ENCODE measurements at places on chromosomes 2 and 18.

DNA sequence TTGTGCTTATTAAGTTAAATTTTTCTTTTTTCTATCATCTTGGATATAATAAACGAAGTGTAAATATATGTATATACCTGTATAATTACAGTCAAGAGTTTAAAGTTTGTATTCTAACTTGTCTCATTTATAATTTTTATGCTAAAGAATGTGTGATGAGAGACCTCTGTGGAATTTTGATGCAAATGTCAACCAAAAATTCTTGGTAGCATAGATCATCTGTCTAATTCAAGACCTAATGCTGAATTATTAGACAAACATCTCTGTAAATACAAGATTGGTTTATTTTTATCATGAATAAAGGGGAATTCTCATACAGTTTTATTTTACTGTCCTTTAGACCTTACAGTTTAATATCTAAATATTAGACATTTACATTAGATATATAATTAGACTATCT is 149.2 kb upstream of the VWC2L start:
- DNase-seq = no peak

- DNase-seq = no peak
Measured at GRCh38 chr2:239695106-239695727, 294.4 kb upstream of the HDAC4 start.

GRCh38 chr2:55063713-55064323 is 13.6 kb upstream of the RTN4 start:
- DNase-seq = peak; percentile 22

DNA sequence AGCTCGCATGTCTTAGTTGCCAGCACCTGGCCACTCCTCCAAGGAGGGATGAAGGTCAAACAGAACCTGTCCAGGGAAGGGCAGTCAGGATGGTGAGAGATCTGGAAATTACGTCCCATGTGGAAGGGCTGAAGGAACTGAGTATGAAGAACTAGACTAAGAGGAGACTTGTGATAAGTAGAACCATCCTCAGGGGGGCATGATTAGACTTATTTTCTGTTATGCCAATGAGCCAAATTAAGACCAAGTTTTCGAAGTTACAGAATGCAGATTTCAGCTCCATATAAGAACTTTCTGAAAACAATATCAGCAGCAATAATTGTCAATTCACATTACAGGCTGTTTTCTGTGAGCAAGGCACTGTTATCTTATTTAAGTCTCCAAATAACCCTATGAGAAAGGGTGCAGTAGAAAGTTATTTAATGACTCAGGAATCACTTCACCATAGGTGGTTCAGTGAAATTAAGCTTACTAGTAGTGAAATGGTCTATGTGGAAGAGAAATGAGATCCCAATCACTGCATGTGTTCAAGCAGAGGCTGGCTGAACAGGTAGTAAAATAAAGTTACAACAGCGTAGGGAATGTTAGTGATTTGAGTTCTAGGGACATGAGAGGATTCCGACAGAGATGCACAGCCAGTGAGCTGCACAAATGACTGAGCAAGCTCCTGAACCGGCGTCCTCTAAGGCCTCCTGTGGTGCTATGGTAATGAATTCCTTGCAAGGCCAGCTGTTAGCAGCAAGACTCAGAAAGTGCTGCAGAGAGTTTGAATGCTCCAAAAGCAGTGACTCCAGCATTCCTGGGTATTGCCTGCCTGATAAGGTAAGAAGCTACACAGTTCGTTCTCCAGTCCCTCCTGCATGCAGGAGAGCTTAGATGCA is 4.5 kb upstream of the DYM start:
- DNase-seq = no peak

GRCh38 chr2:83689402-83689801 is 769.7 kb downstream of the SUCLG1 start:
- no peak for DNase-seq

- DNase-seq = no peak
Measured at GRCh38 chr2:36507408-36507812, 90.6 kb downstream of the FEZ2 start.

DNA sequence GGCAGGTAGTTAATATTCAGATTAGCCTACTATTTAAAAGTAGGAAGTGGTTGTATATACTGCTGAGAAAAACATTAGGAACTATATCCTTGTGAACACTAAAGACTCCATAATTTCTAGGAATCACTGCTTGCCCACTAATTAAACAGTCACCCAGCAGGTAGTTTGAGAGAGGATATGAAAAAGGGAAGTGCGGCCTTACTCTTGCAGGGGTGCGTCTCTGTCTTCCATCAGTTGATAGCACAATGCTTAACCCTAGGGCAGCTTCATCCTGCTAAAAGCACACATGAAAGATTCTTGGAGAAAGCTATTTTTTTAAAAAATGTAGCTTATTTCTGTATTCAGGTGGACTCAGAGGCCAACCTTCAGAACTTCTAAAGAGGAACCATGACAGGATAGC is 53.1 kb upstream of the ATP5MC3 start:
- no peak for DNase-seq

DNA sequence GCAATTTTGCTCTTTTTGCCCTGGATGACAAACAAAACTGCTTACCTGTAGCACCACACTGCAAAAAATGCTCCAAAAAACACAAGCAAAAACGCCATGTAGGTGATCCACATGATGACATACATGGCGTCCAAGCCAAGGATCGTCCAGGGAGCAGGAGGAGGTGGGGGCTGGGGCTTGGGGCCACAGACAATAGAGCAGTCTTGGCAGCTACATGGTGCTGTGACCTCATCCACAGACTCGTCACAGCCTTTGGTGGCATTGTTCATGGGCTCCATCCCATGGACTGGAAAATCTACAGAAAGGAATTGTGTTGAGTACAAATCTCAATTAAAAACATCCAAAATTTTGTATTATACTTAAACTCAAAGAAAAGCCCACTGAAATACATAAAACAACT is 26.1 kb downstream of the NPC1 start:
- no peak for DNase-seq

GRCh38 chr2:52311862-52312261 is 1279.9 kb upstream of the NRXN1 start:
- no peak for DNase-seq

DNA sequence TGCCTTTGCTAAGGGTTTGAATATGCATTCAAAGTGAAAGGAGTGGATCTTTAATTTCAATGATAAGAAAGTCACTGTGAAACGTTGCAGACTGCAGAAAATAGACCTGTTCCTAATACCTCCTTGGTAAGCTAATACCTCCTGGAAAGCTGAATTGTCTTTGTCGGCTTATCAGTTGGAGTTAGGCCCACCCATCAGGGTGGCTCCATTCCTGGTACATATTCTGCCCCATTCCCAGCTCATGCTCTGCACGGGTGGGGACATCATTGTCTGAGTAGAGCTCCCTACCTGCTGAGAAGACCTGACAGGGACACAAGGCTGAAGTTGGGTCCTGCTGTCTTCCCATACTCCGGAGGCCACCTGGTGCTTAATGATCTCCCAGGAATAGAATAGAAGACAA is 203.3 kb downstream of the EN1 start:
- DNase-seq = no peak

DNA sequence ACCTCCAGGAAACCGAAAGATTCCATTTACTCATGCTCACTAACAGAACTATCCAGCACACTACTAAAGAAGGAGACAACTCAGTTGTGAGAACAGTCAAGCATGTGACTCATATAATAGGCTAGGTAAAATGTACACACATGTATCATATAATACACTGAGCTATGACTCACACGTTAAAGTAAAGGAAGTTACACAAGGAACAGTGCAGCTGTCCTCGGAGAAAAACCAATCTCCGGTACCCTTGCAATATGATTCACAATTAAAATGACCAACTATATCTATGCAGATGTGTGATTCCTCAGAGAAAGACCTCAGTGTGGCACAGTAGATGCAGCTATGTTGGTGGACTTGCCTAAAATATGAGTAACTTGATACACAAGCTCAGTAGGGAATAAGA is 76.5 kb downstream of the STRN start:
- DNase-seq = no peak

DNA sequence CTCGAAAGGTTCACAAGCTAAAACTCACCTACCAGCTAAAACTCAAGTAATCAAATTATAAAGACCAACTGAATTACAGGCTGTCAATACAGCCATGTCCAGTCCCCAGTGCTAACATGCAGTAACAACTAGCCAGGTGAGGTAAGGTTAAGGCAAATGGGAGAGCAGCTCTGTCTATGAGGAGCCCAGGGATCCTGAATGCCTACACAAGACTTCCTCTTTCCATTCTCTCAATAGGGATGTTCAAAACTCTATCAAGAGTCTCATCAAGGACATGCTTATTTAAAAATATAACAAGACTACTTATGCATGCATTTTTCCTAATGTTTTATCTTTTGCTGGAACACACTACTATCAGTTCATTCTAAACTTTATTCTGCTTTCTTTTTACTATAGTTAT is 20.4 kb downstream of the REV1 start:
- no peak for DNase-seq

- no peak for DNase-seq
Measured at GRCh38 chr2:144170179-144170578, 349.7 kb downstream of the ZEB2 start.

GRCh38 chr18:58800582-58800981 is 64.1 kb upstream of the ZNF532 start:
- no peak for DNase-seq

DNA sequence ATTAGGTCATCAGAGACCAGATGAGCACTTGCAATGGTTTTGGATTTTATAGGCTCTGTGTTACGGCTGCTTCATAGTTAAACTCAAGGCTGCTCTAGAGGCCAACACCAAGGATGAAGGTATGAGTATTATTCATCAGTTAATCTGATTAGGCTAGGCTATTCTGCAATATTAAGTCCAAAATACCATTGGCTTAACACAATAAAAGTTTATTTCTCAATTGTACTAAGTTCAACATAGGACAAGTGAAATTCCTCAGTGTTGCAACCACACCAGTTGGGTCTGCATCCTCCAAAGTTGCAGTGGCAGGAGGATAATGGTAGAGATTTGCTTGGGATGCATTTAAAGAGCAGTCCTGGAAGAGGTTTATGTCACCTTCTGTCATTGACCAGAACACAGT is 538.3 kb upstream of the CDH2 start:
- no peak for DNase-seq

- no peak for DNase-seq
Measured at GRCh38 chr18:51017140-51017879, 12.7 kb upstream of the SMAD4 start.

DNA sequence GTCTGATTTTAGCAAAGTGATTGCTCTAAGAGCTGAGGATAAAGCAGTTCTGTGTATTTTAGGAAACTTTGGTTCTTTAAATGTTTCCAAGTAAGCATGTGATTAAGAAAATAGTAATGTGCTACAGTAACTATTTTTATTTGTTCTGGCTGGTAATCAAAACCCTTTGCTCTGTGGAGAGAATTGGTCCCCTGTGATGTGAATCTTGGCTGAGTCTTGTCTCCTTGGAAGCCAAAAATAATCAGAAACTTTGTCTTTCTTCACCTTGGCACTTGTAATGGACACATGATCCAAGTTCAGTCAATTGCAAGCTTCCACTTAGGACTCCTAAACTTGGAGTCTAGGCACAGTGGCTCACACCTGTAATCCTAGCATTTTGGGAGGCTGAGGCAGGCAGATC is 422.7 kb upstream of the CDH20 start:
- no peak for DNase-seq

DNA sequence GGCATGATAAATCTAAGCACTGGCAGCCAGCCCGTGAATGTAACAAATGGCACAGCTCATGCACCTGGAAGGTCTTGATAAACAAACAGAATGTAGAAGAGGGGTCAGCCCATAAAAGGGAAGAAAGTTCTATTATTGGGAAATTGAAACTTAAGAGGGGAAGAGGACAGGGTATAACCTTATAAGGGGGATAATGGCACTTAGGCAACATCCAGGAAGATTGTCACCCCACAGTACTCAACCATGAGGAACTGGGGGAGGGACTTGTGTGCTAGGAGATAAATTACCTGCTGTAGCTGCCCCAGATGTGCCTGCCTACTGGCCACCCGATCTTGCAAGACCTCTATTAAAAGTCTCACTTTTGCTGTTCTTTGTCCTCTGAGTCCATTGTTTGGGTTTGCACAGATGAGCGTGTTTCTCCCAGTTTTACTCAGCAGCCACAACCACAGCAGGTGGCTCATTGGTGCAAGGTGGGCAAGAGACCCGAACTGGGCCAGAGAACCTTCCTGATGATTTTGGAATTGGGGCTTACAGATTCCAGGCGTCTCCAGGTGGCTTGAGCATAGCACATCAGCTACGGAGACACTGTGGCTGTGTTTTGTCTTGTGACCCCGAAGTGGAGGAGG is 79.0 kb upstream of the TAF1B start:
- DNase-seq = no peak

DNA sequence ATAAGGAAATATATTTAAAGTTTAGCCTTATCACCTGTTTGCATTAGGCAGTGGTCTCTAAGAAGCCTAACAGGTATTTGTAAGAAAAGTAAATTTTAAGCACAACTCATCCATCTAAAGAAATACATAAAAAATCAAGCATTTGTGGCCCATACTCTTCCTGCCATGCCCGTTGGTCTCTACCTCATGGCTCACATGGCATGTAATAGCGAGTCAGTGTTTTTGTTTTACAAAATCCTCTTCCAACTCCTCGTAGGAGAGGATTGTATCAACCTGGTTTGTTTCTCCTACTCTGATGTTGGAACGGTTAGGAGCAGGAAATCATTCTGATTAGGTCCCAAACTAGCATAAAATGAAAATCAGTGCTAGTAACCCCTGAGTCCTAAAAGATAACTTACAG is 91.8 kb downstream of the FMNL2 start:
- DNase-seq = no peak

DNA sequence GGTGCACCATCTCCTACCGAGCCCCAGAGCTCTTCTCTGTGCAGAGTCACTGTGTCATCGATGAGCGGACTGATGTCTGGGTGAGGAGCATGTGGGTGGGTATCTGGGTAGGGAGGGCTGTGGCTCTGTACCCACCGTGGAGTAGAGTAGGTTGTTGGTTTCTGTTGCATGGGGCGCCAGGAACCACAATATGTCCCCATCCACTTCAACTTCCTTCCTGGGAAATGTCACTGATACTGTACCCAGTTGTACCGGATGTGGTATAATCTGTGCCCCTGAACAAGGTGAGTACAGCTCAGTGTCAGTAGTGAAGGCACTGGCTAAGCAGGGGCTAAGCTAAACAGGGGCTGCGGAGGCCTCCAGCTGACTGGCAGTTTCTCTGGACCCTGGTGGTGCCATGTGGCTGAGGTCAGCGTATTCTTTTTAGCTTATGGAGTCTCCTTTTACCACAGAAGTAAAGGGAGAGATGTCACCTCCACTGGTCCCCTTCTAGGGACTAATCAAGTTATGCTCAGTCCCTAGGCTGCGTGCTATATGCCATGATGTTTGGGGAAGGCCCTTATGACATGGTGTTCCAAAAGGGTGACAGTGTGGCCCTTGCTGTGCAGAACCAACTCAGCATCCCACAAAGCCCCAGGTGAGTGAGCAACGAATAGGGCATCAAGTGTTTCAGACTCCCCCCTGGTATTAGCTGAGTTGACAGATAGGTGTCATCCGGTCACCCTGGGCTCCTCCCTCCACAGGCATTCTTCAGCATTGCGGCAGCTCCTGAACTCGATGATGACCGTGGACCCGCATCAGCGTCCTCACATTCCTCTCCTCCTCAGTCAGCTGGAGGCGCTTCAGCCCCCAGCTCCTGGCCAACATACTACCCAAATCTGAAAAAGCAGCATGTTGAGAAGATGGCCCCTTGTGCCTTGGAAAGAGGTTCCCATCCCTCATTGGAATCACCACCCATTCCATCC is 2.7 kb downstream of the STK16 start:
- no peak for DNase-seq

GRCh38 chr18:21632393-21632792 is 20.3 kb downstream of the SNRPD1 start:
- no peak for DNase-seq
